ENCODE measurements at places on chromosomes 12 and 14.

GRCh38 chr14:95495538-95496025 is 20.9 kb downstream of the SYNE3 start:
- DNase-seq: peak; percentile 86

DNA sequence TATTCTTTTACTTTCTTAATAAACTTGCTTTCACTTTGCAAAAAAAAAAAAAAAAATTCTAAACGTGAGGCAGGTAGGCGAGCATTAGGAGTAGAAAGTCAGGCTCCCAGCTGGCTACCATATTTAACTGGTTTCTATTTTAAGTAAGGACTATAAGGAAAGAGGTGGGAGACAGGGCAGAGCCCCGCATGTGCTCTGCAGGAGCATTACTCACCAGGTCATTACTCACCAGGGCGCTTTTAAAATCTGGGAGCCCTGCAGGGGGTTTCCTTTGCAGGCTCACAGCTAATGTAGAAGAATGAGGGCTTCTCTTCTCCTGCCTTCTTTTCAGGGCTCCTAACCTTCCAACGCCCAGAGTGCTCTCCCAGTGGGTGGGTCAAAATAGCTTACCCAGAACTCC is 14.0 kb upstream of the DPF3 start:
- DNase-seq: no peak

- DNase-seq: no peak
Measured at GRCh38 chr14:22471545-22472121, 117.4 kb downstream of the DAD1 start.

- DNase-seq: no peak
Measured at GRCh38 chr12:70756791-70757190, 119.6 kb upstream of the PTPRB start.

DNA sequence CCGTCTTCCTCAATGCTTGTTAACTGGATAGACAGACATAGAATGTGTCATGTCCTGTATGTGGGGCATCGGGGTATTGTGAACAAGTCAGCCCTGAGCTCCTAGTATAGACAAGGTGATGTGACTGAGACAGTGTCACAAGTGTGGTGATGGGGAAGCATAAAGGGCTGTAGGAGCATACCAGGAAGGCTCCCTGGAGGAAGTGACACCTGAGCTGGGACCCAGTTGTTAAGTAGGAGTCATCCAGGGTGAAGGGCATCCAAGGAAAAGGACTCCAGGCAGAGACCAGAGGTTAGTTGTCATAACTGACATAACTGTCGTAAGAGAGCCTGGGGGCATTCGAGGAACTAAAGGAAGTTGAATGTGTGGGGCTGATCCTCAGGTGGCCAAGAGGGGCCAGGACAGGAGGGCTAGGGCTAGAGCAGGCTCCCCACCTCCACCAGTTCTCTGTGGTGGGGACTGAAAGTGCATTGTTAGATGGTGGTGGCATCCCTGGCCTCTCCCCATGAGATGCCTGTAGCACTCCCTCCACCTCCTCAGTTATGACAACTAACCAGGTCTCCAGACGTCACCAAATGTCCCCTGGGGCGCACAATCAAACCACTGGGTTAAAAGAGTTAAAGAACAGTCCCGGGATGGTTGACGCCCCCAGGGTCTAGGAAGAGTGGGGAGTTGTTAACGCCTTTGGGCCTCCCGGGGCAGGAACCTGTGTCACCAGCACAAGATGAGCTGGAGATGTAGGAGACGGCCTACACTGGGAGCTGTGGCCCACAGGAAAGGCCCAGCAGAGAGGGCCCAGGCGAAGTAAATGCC is 2.4 kb downstream of the FICD start:
- DNase-seq: no peak

DNA sequence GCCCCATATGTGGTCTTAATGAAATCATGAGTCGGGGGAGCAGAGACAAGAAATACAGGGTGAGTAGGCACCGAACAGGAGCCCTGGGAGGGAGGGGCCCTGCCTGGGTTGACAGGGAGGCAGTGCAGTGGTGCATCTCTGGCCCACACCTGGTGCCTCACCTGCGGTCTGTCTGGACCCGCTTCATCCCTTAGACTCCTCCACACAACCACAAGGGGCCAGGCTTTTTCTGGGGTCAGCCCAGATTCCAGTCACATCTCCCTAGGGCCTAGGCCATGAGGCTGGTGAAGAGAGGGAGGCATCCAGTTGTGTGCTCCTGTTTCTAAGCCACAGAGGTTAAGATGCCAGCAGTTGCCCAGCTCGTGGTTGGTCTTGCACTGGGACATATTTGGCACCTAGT is 343.3 kb upstream of the FKBP4 start:
- no peak for DNase-seq

DNA sequence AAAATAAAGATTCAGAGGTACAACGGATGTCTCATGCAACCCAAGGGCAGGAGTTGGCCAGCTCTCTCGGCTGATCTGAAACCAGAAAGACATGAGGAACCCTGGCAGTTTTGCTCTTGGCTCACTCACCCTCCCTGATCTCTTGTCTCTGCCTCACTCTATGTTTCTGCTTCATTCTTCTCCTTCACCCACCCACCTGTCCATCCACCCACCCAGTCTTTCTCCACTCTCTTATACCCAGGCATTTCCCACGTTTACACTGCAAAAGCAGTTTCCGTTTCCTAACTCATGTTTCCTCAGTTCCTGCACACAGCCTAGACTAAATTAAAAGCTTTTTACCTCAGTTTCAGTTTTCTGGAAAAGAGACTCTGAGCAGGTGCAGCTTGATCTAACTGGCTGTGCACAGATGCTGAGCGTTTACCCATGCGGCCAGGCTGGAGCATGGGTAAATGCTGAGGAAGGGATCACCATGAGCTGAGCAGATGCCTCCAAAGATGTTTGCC is 157.6 kb downstream of the PRKCH start:
- DNase-seq: no peak

DNA sequence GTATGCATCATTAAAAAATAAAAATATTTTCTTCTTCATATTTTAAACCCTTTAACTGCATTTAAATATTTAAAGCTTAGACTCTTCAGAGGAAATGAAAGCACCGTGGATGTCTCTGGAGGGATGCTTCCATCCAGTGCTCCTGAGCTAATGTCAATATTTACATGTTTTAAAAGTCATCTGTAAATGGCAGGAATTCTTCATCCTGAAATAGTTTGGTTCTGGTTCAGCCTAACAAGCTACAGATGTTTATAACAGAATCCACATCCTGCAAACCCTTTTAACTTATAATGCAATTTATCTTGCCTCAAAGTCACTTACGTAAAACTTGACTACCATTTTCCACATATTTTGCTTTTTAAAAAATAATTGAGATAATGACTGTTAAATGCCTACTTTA is 1207.3 kb downstream of the SLC16A7 start:
- no peak for DNase-seq
